ENCODE measurements at places on chromosomes 2 and 18.

- no peak for DNase-seq
These were observed 90.8 kb downstream of the EPB41L3 start for GRCh38 chr18:5452943-5453443.

- DNase-seq, result no peak
These were observed 140.9 kb upstream of the TANK start for GRCh38 chr2:161019311-161019710.

DNA sequence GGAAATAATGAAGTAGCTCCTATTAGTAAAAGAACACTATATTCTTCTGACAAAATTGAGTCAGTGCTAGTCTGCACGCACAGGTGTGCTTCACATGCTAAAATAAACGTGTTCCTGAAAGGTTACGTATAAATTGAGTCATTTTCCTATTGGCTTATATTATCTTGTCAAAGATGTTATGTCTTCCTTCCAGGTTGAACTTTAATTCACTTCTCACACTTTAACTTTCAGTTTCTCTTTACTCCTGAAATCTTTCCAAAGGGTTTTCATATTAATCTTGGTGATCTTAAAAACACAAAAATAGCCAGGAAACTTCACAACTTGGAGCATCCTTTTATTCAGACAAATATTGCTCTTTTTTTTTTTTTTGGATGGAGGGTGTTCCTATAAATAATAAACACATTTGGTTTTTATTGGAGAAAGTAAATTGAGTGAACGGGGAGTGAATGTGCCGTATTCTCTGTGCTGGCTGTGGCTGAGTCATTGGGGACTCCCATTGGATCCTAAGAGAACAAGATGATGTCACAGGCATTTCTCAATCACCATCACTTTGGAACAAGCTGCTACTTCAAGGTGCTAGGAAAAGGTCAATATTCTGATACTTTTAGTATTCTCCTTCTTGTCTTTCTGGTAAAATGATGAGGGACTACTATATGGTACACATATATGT lies 150.2 kb upstream of the SPATS2L start:
- DNase-seq, result peak; percentile 50

DNA sequence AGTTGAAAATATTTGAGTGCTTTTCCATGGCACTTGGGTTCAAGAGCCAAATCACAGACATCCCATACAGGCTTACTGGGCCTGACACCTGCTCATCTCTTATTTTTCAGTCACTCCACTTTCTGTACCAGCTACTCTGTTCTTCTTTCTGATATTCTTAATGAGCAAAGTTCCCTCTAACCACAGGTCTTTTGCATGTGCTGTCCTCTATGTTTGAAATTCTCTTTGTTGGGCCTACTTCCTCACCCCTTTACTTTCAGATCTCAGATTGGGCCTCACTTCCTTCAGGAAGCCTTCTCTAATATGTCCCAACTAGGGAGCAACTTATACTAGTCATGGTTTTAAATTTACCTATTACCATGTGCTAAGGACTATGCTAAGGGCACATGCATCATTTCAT lies 81.8 kb upstream of the RBMS1 start:
- no peak for DNase-seq
